ENCODE measurements at places on chromosomes 7 and 10.

DNA sequence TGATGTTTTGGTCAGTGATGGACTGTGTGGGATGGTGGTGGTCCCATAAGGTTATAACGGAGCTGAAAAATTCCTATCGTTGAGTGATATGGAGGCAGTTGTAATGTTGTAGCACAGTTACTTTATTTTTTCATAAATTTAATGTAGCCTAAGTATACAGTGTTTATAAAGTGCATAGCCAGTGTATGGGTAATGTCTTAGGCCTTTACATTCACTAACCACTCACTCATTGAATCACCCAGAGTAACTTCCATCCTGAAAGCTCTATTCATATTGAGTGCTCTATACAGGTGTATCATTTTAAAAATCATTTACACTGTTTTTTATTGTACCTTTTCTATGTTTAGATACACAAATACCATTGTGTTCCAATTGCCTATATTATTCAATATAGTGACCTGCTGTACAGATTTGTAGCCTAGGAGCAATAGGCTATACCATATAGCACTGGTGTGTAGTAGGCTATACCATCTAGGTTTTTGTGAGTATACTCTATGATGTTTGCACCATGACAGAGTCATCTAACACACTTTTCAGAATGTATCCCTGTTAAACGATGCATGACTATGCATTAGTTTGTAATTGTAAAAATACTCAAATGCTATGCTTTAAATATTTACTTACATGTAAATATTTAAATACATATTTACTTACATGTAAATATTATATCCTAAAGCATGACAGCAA, 21.0 kb downstream of the PDCD4 start:
- peaks cover 22% of the 10 kb centered on the region for H3K4me1 ChIP-seq
- no peaks in the 10 kb centered on the region for H3K27me3 ChIP-seq
- H3K27ac ChIP-seq = no peak overlapping the region
- H3K36me3 ChIP-seq = peaks cover 73% of the 10 kb centered on the region

DNA sequence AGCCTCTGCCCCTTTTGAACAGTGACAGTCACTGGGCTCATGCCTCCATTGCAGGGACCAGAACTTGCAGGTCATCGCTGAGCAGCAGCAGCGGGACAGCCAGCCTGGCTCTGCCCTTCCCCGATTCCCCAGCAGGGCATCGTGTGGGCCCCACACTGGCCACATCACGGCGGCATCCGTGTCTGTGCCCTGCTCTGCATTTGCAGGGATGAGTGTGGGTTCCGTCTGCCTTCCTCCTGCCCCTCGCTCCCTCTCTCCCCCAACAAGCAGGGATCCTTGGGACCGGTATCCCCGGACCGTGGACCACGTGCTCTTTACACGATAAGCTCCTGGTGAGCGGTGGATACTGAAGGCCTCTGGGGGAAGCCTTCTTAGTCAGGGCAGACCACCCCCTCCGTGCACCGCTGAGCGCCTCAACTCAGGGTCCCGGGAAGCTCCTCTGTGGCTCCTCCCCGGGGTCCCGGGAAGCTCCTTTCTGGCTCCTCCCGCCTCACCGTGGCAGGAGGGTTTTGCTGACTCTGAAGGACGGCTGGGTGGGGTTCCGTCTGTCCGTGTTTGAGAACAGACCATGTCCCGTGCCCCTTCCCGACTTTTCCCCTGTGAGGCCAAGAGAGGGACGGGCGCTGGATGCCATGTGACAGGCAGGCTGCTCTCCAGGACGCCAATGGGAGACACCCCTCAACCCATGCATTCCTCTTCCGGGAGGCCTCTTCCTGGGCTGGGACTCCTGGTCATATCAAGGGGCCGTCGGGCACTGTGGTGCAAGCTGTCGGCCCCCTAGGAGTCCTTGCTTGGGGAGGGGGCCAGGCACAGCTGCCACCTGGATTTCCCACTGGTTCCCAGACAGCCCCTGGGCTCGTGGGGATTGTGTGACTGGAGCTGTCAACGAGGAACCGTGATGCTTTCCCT, 23.5 kb upstream of the NKX6-2 start:
- no peak overlapping the region for H3K27ac ChIP-seq
- H3K36me3 ChIP-seq = no peaks in the 10 kb centered on the region
- H3K27me3 ChIP-seq = no peaks in the 10 kb centered on the region
- no peak overlapping the region for H3K4me3 ChIP-seq
- DNase-seq = no peak
- no peaks in the 10 kb centered on the region for H3K4me1 ChIP-seq

GRCh38 chr7:130144312-130145171, 60.7 kb downstream of the TMEM209 start:
- H3K27me3 ChIP-seq = no peaks in the 10 kb centered on the region
- H3K36me3 ChIP-seq = peaks cover under 1% of the 10 kb centered on the region
- DNase-seq = no peak
- H3K27ac ChIP-seq = peak overlapping the region; percentile 18
- no peak overlapping the region for H3K4me3 ChIP-seq
- peaks cover 68% of the 10 kb centered on the region for H3K4me1 ChIP-seq

GRCh38 chr7:36262309-36263094, 109.4 kb downstream of the EEPD1 start:
- no peak overlapping the region for H3K4me3 ChIP-seq
- no peaks in the 10 kb centered on the region for H3K36me3 ChIP-seq
- no peaks in the 10 kb centered on the region for H3K27me3 ChIP-seq
- no peak for DNase-seq
- H3K27ac ChIP-seq = no peak overlapping the region

GRCh38 chr7:78074713-78075112, 276.1 kb downstream of the PHTF2 start:
- peaks cover 6% of the 10 kb centered on the region for H3K27me3 ChIP-seq
- no peaks in the 10 kb centered on the region for H3K36me3 ChIP-seq
- no peak overlapping the region for H3K27ac ChIP-seq
- H3K4me3 ChIP-seq = no peak overlapping the region
- H3K4me1 ChIP-seq = no peaks in the 10 kb centered on the region

- H3K27me3 ChIP-seq = no peaks in the 10 kb centered on the region
- no peaks in the 10 kb centered on the region for H3K36me3 ChIP-seq
- no peak overlapping the region for H3K4me3 ChIP-seq
- DNase-seq = no peak
- H3K4me1 ChIP-seq = no peaks in the 10 kb centered on the region
Measured at GRCh38 chr10:8316284-8316683, 261.8 kb downstream of the GATA3 start.

GRCh38 chr7:136336932-136337331, 359.8 kb upstream of the MTPN start:
- H3K4me3 ChIP-seq = no peak overlapping the region
- no peaks in the 10 kb centered on the region for H3K36me3 ChIP-seq
- H3K27ac ChIP-seq = no peak overlapping the region

DNA sequence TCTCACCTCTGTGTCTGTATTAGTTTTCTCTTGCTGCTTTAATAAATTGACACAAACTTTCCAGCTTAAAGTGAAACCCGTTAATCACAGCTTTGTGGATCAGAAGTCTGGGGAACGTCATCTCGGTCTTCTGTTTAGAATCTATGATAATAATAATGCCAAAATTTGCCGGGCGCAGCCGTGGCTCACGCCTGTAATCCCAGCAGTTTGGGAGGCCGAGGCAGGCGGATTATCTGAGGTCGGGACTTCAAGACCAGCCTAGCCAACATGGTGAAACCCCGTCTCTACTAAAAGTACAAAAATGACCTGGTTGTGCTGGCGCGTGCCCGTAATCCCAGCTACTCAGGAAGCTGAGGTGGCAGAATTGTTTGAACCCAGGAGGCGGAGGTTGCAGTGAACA, 8.8 kb upstream of the ZPBP start:
- no peak overlapping the region for H3K4me3 ChIP-seq
- H3K27me3 ChIP-seq = peaks cover 13% of the 10 kb centered on the region
- no peak overlapping the region for H3K27ac ChIP-seq
- no peak for DNase-seq
- no peaks in the 10 kb centered on the region for H3K36me3 ChIP-seq

- H3K4me3 ChIP-seq = peak overlapping the region; percentile 1
- H3K27ac ChIP-seq = peak overlapping the region; percentile 57
- no peak for DNase-seq
- H3K36me3 ChIP-seq = no peaks in the 10 kb centered on the region
Measured at GRCh38 chr10:59879363-59879913, 26.9 kb downstream of the CCDC6 start.

DNA sequence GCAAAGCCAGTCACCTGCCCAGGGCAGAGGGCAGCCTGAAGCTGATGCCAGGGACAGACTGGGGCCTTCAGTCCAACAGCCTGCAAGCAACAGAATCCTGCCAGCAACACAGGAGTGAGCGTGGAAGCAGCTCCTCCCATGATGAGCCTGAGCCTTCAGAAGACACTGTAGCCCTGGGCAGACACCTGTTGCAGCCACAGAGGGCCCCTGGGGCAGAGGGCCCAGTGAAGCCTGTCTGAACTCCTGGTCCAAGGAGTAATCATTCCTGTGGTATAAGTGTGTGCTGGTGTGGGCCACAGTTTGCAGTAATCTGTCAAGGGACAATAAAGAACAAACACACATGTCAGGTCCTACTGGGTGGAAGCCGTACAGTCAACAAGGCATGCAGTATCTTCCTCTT, 2.9 kb upstream of the PFKP start:
- peaks cover 21% of the 10 kb centered on the region for H3K4me1 ChIP-seq
- H3K36me3 ChIP-seq = peaks cover 2% of the 10 kb centered on the region
- H3K27me3 ChIP-seq = no peaks in the 10 kb centered on the region
- H3K4me3 ChIP-seq = peak overlapping the region; percentile 28

GRCh38 chr10:2137549-2138174, 400.3 kb upstream of the ADARB2 start:
- no peaks in the 10 kb centered on the region for H3K4me1 ChIP-seq
- no peak overlapping the region for H3K27ac ChIP-seq
- DNase-seq = no peak
- no peak overlapping the region for H3K4me3 ChIP-seq
- H3K27me3 ChIP-seq = peaks cover 4% of the 10 kb centered on the region

- H3K4me1 ChIP-seq = peaks cover 5% of the 10 kb centered on the region
- no peak overlapping the region for H3K27ac ChIP-seq
- peaks cover 39% of the 10 kb centered on the region for H3K36me3 ChIP-seq
- no peak for DNase-seq
- no peaks in the 10 kb centered on the region for H3K27me3 ChIP-seq
Measured at GRCh38 chr10:125815764-125816163, 7.3 kb downstream of the UROS start.

DNA sequence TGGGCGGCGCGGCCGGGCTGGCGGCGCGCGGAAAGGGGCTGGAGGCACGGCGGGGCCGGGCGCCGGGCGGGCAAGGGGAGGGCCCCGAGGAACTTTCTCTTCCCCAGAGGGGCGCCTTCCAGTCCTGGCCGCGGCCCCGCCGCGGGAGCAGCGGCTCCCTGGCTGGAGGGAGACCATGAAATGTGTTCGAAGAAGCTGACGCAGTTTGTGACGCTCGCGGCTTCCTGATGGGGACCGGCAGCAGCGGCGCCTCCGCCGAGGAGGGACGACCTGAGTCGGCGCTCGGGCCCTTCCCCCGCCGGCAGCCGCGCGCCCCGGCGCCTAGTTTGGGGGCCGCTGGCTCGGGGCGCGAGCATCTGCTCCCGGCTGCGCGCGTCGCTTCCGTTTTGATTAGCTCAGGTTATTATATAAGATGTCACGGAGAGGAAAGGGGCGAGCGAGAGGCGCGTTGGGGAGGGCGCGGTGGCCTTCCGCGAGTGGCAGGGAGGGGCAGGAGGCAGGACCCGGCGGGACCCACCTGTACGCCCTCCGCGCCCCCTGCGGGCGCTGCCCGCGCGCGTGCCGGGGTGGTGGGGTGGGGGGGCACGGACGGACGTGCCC, 57.1 kb upstream of the PCGF5 start:
- peak; percentile 79 for DNase-seq
- H3K36me3 ChIP-seq = peaks cover 12% of the 10 kb centered on the region
- H3K4me3 ChIP-seq = peak overlapping the region; percentile 90
- H3K27ac ChIP-seq = peak overlapping the region; percentile 92

GRCh38 chr7:142935941-142936565, 2.5 kb upstream of the TRPV5 start:
- no peak overlapping the region for H3K4me3 ChIP-seq
- no peaks in the 10 kb centered on the region for H3K36me3 ChIP-seq
- no peak for DNase-seq

DNA sequence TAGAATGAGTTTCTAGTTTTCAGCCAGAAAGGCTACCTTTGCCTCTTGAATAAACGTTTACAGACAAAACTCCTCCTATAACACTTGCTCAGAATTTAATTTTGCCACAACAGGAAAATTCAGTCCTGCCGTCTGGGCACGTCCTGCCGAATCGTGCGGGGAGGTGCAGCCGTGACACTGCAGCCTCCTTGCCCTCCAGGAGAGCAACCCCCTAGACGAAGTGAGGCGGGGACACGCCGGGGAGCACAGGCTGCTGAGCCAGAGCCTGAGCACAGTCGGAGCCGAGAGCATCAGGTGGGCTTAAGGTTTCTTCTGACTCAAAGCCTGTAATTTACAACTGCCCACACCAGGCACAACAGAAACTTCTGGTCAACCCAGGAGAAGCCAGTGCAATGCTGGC, 102.3 kb downstream of the DYNC2I1 start:
- no peaks in the 10 kb centered on the region for H3K36me3 ChIP-seq
- DNase-seq = no peak
- peaks cover 12% of the 10 kb centered on the region for H3K4me1 ChIP-seq
- peak overlapping the region; percentile 76 for H3K4me3 ChIP-seq

- H3K4me1 ChIP-seq = peaks cover 41% of the 10 kb centered on the region
- H3K36me3 ChIP-seq = no peaks in the 10 kb centered on the region
- H3K27me3 ChIP-seq = no peaks in the 10 kb centered on the region
- H3K27ac ChIP-seq = peak overlapping the region; percentile 35
- H3K4me3 ChIP-seq = peak overlapping the region; percentile 24
- no peak for DNase-seq
Measured at GRCh38 chr7:1144269-1144771, 15.7 kb downstream of the ZFAND2A start.

DNA sequence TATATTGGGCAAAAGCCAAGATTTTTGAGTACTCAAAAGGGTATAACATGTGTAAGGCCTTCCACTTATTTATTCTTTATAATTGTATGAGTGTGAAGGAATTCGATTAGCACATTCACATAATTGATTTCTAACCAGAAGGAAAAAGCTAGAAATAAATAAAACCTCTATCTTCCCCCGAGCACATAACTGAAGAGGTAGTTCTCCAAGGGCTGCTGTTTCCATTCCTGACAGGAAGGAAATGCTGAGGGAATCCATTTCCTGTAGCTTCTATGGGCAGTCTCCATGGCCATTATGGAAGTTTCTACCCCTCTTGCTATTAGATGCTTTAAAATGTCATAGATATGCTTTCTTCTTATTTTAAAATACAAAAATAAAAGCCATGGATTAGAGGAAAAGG, 70.5 kb upstream of the ABCB5 start:
- no peaks in the 10 kb centered on the region for H3K36me3 ChIP-seq
- DNase-seq = no peak
- H3K27ac ChIP-seq = no peak overlapping the region
- H3K4me3 ChIP-seq = no peak overlapping the region

DNA sequence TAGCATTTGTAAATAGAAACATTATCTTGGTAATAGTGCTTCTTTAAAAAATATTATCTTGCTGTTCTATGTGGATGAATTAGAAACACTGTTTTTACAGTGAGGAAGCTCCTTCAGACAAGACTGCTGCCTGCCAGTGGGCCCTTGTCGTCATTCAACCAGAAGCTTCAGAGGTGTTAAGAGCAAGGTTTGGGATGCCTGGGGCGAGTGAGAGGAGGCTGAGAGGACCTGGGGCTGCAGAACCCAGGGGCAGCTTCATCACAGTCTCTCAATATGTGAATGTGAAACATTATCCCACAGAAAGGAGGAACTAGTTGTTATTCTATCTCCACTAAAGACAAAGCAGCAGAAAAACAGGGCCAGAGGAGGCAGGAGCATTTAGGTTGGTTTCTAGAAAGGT, 8.1 kb downstream of the PLPP4 start:
- H3K4me3 ChIP-seq = no peak overlapping the region
- no peak overlapping the region for H3K27ac ChIP-seq
- H3K36me3 ChIP-seq = no peaks in the 10 kb centered on the region
- DNase-seq = no peak

GRCh38 chr10:75375838-75376237, 25.7 kb downstream of the ZNF503 start:
- no peak overlapping the region for H3K4me3 ChIP-seq
- H3K4me1 ChIP-seq = peaks cover 8% of the 10 kb centered on the region
- no peak overlapping the region for H3K27ac ChIP-seq
- no peaks in the 10 kb centered on the region for H3K36me3 ChIP-seq
- no peak for DNase-seq

Measured in activated B cell treated with CpG ODN at 0.5 μM for 24 hours (primary cell).